ENCODE measurements at places on chromosomes 1 and 21. TPM values are rescaled to one million over a fixed set of nuclear protein-coding genes. Genes with fewer than 3 reads are reported as not detected.

RGS18 gene
- total RNA-seq, result 17.2 TPM

CA14 gene
- total RNA-seq, result not detected

SYPL2 gene
- total RNA-seq, result not detected

SLC50A1 gene
- total RNA-seq, result 32.7 TPM

KCNQ4 gene
- 0.14 TPM for total RNA-seq

GRCh38 chr1:115036814-115037507, 7.3 kb downstream of the TSHB start:
- DNase-seq, result no peak

DNA sequence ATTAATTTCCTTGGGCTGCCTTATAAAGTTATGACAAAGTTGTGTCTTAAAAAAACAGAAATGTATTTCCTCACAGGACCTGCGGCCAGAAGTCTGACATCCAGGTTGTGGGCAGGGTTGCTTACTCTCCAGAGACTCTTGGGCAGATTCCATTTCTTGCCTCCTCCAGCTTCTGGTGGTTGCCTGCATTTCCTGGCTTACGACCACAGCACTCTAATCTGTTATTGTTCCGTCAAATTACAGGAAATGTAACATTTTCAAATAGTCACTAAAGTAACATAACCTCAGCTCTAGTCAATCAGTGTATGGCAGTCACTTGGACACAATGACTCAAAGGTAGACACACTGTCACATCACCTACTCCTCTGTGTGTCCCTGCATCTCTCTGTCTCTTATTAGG, 226.8 kb downstream of the DNAH14 start:
- no peak for DNase-seq

DNA sequence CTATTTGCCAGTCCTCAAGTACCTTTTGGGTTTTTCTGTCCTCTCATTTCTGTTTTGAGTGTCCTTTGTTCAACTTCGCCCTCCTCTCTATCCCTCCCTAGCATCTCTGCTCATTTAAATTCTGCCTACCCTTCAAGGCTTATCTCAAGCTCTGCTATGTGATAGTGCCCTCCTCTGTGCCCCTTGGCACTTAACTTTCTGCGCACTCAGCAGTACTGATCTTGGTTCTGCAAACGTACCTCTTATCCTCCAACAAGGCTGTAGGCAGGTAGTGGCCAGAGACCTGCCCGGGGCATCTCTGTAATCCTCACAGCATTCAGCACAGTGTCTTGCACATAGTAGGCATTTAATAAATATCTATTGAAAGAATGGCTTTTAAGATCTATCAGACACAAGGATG, 5.3 kb upstream of the IL20 start:
- DNase-seq, result no peak

DNA sequence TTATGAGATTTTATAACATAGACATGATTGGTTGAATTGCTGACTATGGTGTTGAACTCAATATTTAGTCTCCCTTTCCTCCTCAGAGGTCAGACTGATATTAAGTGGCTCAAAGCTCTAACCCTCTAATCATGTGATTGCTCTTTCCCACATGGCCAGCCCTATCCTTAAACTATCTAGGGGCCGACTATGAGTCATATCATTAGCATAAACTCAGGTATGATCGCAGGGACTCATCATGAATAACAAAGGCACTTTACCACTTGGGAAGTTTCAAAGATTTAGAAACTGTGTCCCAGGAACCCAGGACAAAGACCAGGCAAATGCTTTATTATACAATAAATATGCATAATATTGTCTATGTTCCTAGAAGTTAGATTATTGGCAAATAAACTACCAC, 894.6 kb upstream of the NEGR1 start:
- no peak for DNase-seq

GRCh38 chr1:93575621-93576284, 105.9 kb downstream of the BCAR3 start:
- DNase-seq, result no peak

DNA sequence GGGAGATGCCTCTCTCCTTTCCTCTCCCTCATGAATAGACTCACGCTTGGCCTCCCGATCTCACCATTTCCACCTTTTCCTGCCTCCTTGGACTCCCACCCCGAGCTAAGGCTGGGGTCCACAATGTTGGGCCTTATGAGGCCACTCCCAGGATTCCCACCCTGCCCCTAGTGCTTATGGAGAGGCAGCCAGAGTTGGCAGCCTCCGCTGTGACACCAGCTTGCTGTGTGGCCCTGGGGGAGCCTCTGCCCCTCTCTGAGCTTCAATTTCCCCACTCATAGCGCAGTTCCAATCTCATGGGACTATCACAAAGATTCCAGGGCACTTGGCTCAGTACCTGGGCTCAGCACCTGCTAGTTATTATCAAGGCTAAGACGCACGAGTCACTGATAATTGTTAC, 118.7 kb upstream of the WNT4 start:
- DNase-seq, result no peak

DNA sequence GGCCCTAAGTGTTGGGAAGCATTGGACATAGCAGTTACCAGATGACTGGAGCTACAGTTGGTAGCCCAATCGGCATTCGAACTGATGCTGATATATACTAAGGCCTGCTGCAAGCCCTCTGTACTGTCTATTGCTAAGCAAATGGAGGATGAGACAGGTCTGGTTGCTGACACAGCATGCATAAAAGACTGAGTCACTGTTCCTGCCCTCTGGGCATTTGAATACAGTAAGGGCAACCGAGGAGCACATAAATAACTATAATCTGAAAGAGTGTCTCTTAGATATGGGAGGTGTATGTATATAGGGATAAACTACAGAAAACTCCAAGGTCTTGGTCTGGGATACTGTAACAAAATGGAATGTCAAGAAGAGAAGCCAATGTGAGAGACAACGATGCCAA, 16.8 kb upstream of the MARK1 start:
- no peak for DNase-seq

DNA sequence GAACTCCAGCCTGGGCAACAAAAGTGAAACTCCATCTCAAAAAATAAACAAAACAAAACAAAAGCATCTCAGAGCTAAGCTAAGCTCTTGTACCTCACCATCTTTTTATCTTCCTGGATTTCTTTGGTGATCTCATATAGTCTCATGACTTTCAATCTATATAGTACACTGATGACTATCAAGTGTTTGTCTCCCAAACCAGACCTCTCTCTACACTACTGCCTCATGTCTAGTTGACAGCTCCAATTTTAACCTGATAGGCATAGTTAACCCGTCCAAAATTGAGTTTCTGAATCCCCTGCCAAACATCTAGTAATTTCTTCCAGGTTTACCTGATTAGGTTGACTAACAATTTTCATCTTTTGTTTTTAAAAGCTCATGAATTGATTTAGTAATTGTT, 151.7 kb downstream of the COP1 start:
- DNase-seq, result no peak

DNA sequence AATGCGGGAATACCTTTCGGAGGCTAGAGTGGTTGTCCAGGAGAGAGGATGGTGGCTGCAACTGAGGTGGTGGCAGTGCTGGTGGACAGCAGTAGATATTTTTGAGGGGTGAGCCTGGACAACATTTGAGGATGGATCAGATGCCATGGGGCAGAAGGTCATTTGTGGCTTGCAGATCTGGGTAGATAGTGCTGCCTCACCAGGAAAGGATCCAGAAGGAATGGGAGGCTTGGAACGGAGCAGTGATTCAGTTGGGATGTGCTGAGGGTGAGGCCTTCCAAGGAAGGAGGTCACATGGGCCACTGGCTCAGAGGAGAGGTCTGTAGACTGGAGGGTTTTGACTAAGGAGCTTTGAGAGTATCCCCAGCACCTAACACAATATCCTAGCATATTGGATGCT, 110.8 kb upstream of the KAZN start:
- DNase-seq, result no peak
